Activated naive CD8-positive, alpha-beta T cell treated with anti-CD3 and anti-CD28 coated beads, Interleukin-2, amount 10 ng/mL, durations not matched to agents 7 days and 5 days (primary cell): ENCODE measurements at places on chromosomes 2 and 18. TPM values are rescaled to one million over a fixed set of nuclear protein-coding genes. Genes with fewer than 3 reads are reported as not detected.

DNA sequence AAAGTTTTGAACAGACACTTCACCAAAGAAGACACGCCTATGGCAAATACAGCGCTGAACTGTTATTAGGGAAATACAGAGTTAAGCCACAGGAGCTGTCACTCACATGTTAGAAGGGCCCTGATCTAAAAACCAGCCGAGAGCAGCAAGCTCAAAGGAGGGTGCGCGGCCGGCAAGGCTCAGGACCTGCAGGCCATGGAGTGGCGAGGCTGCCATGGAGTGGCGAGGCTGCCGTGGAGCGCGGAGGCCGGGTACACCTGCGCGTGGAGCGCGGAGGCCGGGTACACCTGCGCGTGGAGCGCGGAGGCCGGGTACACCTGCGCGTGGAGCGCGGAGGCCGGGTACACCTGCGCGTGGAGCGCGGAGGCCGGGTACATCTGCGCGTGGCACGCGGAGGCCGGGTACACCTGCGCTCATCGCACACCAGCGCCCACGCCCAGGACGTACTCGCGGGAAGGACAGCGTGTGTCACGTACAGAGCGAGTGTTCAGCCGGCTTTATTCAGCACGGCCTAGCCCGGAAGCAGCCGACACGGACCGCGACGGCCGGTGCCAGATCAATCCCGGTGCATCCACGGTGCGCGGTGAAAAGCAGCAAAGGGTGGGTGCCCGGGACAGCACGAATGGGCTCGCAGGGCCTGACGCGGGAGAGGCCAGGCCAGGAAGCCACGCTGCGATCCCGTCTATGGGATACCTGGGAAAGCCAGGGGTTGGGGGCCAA is 68.8 kb downstream of the SLC66A2 start:
- no peak overlapping the region for H3K27ac ChIP-seq
- H3K36me3 ChIP-seq, result no peaks in the 10 kb centered on the region
- H3K27me3 ChIP-seq, result no peaks in the 10 kb centered on the region

GRCh38 chr18:21191596-21192307 is 50.3 kb upstream of the GREB1L start:
- no peak for DNase-seq
- H3K4me1 ChIP-seq, result peaks cover 3% of the 10 kb centered on the region
- no peak overlapping the region for H3K27ac ChIP-seq
- H3K27me3 ChIP-seq, result peaks cover 22% of the 10 kb centered on the region

- H3K4me1 ChIP-seq, result no peaks in the 10 kb centered on the region
- DNase-seq, result no peak
- no peak overlapping the region for H3K4me3 ChIP-seq
- H3K36me3 ChIP-seq, result no peaks in the 10 kb centered on the region
- H3K27me3 ChIP-seq, result peaks cover 30% of the 10 kb centered on the region
- H3K27ac ChIP-seq, result no peak overlapping the region
Measured at GRCh38 chr18:9771977-9772660, 64.0 kb downstream of the RAB31 start.

GRCh38 chr18:22828171-22828570 is 105.0 kb upstream of the RBBP8 start:
- peaks cover 4% of the 10 kb centered on the region for H3K4me1 ChIP-seq
- DNase-seq, result no peak
- H3K4me3 ChIP-seq, result no peak overlapping the region
- no peaks in the 10 kb centered on the region for H3K36me3 ChIP-seq
- H3K27ac ChIP-seq, result no peak overlapping the region
- H3K27me3 ChIP-seq, result peaks cover 8% of the 10 kb centered on the region

GRCh38 chr2:222241128-222241870 is 57.5 kb downstream of the PAX3 start:
- no peak overlapping the region for H3K27ac ChIP-seq
- H3K36me3 ChIP-seq, result no peaks in the 10 kb centered on the region
- no peak overlapping the region for H3K4me3 ChIP-seq
- H3K4me1 ChIP-seq, result no peaks in the 10 kb centered on the region
- peaks cover 21% of the 10 kb centered on the region for H3K27me3 ChIP-seq

DNA sequence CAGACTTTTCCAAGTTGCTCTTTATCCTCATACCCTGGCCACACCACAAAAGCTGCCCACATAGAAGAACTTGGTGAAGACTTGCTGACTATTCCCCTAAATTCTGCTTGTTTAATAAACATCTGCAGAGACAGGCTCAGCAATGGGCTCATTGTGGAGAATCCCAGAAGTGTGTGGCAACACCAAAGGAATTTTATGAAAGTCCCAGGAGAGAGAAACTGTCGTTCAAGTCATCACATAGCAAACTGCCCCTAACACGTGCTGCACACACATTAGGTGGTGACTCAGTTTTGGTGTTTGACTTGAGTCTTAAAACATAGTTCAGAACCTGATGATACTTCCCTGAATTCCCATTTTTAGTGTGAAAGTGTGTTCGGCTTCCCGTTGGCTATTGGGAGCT is 38.6 kb downstream of the CYP1B1 start:
- H3K4me3 ChIP-seq, result no peak overlapping the region
- no peaks in the 10 kb centered on the region for H3K36me3 ChIP-seq
- H3K4me1 ChIP-seq, result peaks cover 10% of the 10 kb centered on the region
- no peak for DNase-seq

DNA sequence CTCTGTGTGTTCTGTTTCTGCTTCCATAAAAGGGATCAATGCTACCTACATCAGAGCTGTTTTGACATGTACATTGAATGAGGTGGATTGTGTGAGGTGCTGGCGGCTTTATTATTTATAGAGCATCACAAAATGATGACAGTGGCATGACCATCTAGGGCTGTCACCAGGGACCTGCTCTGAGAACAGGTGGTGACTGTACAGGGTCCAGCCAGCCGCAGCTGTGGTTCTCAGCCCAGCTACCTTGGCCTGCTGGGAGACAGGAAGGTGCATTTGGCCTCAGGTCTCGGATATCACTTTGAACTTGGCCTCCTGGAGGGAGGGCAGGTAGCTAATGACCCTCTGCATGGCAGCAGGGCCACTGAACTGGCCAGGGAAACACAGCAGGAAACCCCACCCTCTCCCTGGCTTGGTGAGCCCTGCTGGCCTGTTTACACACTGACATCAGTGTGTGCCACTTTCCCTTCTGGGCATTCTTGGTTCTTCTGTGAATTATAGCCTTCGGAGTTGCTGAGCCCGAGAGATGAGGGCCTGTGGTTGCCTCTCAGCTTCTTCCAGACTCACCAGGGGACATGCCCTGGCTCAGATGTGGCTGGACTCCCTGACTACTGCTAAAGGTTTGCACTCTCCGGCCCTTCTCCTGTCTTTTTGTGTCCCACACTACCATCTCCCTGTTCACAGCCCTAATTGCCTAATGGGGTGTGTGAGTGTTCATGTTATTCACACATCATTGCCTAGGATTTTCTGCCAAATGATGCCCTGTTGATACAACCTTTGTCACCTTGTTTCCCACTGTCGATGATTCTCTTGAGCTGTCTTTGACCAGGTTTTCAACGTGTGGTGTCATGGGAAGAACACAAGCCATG is 109.2 kb upstream of the RAB12 start:
- no peak overlapping the region for H3K27ac ChIP-seq
- no peak overlapping the region for H3K4me3 ChIP-seq
- no peak for DNase-seq
- no peaks in the 10 kb centered on the region for H3K4me1 ChIP-seq

DNA sequence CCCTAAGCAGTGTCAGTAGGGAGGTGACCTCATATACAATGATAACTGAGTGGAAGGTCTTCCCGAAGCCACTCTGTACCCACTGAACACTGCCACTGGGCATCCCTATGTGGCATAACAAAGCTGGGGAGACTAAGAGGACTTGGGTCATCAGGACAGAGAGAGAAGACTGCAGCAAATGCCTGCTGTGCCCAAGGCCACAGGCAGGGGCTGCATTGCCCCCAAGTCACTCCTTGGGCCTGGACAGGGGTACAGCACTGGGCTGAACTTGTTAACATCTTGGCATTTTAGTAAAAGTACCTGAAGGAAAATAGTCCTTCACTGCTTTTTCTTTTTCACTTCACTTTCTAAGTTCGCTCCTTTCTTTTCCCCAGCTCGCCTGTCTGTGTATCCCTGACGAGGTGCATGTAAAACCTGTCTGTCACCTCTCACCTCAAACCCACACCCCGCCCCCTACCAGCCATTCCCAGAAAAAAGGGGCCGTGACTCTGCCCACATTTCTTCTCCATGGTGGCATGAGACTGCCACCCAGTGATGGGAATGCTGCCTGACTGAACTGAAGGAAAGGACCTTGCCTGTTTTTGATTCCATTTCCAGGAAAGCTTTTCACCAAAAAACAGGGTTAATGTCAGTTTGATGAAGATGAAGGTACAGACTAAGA is 62.9 kb downstream of the MTHFD2 start:
- no peaks in the 10 kb centered on the region for H3K27me3 ChIP-seq
- no peaks in the 10 kb centered on the region for H3K36me3 ChIP-seq
- peaks cover 12% of the 10 kb centered on the region for H3K4me1 ChIP-seq
- no peak overlapping the region for H3K27ac ChIP-seq

- DNase-seq, result no peak
- no peak overlapping the region for H3K4me3 ChIP-seq
- no peak overlapping the region for H3K27ac ChIP-seq
- H3K36me3 ChIP-seq, result peaks cover 27% of the 10 kb centered on the region
- H3K27me3 ChIP-seq, result no peaks in the 10 kb centered on the region
Measured at GRCh38 chr18:70132999-70133398, 72.5 kb downstream of the RTTN start.

GRCh38 chr2:84858937-84859336 is 21.9 kb downstream of the TRABD2A start:
- H3K27ac ChIP-seq, result peak overlapping the region; percentile 97
- no peaks in the 10 kb centered on the region for H3K27me3 ChIP-seq
- peaks cover 85% of the 10 kb centered on the region for H3K4me1 ChIP-seq
- H3K36me3 ChIP-seq, result peaks cover 53% of the 10 kb centered on the region
- no peak for DNase-seq
- peak overlapping the region; percentile 75 for H3K4me3 ChIP-seq

GRCh38 chr2:88927128-88927527 is 235.7 kb downstream of the RPIA start:
- no peaks in the 10 kb centered on the region for H3K36me3 ChIP-seq
- no peak for DNase-seq
- no peaks in the 10 kb centered on the region for H3K4me1 ChIP-seq

GRCh38 chr2:182952741-182953450 is 85.4 kb downstream of the NCKAP1 start:
- DNase-seq, result no peak
- H3K4me1 ChIP-seq, result peaks cover 37% of the 10 kb centered on the region
- H3K27me3 ChIP-seq, result no peaks in the 10 kb centered on the region
- peak overlapping the region; percentile 83 for H3K27ac ChIP-seq
- peaks cover 22% of the 10 kb centered on the region for H3K36me3 ChIP-seq

- no peak for DNase-seq
- no peaks in the 10 kb centered on the region for H3K4me1 ChIP-seq
- H3K4me3 ChIP-seq, result no peak overlapping the region
Measured at GRCh38 chr2:146124741-146125140, 1604.8 kb upstream of the ZEB2 start.

- no peaks in the 10 kb centered on the region for H3K4me1 ChIP-seq
- H3K27me3 ChIP-seq, result no peaks in the 10 kb centered on the region
- no peak for DNase-seq
- H3K4me3 ChIP-seq, result no peak overlapping the region
Measured at GRCh38 chr18:75638776-75639471, 211.4 kb upstream of the SMIM21 start.

DNA sequence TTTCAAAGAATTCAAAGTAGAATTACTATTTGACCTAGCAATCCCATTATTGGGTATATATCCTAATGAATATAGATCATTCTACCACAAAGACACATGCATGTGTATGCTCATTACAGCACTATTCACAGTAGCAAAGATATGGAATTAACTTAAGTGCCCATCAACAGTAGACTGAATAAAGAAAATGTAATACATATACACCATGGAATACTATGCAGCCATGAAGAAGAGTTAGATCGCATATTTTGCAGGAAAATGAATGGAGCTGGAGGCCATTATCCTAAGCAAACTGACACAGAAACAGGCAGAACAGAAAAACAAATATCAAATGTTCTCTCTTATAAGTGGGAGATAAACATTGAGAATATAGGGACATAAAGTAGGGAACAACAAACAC is 519.2 kb upstream of the REG3G start:
- H3K4me1 ChIP-seq, result no peaks in the 10 kb centered on the region
- no peaks in the 10 kb centered on the region for H3K27me3 ChIP-seq
- no peak for DNase-seq
- no peaks in the 10 kb centered on the region for H3K36me3 ChIP-seq

GRCh38 chr2:238786792-238787490 is 60.9 kb upstream of the TWIST2 start:
- H3K4me3 ChIP-seq, result no peak overlapping the region
- DNase-seq, result no peak
- H3K27ac ChIP-seq, result no peak overlapping the region

DNA sequence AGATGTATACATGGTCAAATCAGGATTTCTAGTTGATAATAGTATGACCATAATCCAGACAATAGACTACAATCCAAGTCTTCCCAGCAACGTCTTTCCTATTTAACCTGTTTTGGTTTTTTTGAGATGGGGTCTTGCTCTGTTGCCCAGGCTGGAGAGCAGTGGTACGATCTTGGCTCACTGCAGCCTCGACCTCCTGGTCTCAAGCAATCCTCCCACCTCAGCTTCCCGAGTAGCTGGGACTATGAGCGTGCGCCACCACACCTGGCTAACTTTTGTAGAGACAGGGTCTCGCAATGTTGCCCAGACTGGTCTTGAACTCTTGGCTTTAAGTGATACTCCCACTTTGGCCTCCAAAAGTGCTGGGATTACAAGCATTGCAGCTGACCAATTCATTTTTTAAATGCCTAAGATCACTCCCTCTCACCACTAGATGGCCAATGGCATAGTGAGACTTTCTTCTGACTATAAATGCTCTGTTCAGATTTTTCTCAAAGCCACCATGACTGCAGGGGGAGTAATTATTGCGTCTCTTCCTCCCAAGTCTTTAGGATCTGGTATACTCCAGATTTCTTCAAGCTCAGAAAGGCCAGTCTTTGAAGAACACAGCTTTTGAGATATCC is 47.6 kb downstream of the HNRNPLL start:
- DNase-seq, result no peak
- H3K36me3 ChIP-seq, result peaks cover 5% of the 10 kb centered on the region
- H3K27ac ChIP-seq, result no peak overlapping the region
- no peak overlapping the region for H3K4me3 ChIP-seq

DNA sequence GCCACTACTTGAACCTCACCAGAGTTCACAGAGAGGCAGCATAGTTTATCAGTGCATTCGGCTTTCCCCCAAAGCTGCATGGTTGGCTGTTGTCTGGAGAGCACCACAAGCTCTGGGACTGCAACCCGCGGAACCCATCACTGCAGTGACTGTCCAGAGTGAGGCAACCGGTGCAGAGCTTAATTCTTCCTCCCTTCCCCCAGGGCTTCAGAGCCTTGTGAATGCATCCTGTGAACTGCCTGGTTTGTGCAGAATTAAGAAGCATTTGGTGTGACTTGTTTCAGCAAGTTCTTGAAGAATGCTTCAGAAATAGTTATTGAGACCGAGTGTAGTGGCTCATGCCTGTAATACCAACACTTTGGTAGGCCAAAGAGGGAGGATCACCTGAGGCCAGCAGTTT is 99.2 kb upstream of the FOSL2 start:
- H3K4me1 ChIP-seq, result no peaks in the 10 kb centered on the region
- no peak for DNase-seq
- peaks cover 3% of the 10 kb centered on the region for H3K36me3 ChIP-seq
- H3K4me3 ChIP-seq, result no peak overlapping the region
- no peak overlapping the region for H3K27ac ChIP-seq

The GRP gene
- not detected for total RNA-seq

The FIGN gene
- total RNA-seq, result not detected

The SERPINB10 gene
- total RNA-seq, result not detected

The MATN3 gene
- total RNA-seq, result not detected

The CYP27A1 gene
- 3.0 TPM for total RNA-seq

The ERICH2 gene
- total RNA-seq, result not detected

The MOGAT1 gene
- total RNA-seq, result not detected

The LINC00305 gene
- not detected for total RNA-seq

The ZNF892 gene
- total RNA-seq, result 4.8 TPM

The D2HGDH gene
- 44.2 TPM for total RNA-seq

The CSRNP3 gene
- total RNA-seq, result not detected

The ASB18 gene
- total RNA-seq, result not detected

The STK17B gene
- total RNA-seq, result 476 TPM
